Stimulated activated CD4-positive, alpha-beta T cell treated with anti-CD3 and anti-CD28 coated beads, Interleukin-15, amount 100 ng/mL, for 1 hour (primary cell): ENCODE measurements at places on chromosomes 7 and 10.

DNA sequence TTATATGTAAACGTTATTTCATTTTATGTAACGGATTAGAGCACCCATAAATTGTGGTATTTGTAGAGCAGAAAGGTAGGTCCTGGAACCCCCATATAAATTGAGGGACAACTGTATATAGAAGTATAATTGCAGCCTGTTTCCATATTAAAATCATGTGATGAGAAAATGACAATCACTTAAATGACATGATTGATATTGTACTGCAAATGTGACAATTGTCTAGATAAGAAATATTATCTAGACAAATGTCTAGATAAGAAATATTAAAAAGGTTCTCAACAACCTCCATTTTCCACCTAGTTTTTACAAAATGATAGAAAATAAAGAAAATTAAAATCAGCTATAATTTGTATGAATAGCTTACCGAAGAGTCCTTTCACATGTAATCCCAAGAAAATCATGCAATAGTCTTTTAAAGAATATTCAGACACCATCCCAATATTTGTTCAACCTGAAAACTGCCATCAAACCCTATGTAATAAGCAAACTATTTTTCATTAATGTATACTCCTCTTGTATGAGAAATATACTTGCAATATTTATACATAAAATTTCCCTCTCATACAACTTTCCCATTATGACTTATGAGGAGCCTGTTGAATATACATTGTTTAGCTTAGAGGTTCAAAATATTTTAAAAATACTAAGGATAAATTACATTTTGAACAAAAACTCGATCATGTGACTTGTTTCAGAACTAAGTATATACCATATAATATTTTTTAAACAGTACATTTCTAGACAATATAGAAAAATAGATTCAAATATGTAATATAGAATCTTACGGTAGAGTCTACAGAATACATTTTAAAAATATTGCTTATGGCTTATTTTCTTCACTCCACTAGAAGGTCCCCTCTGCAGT, 153.2 kb downstream of the CRPPA start:
- no peak for DNase-seq

GRCh38 chr7:6653071-6654003, 16.2 kb downstream of the ZNF316 start:
- no peak for DNase-seq

DNA sequence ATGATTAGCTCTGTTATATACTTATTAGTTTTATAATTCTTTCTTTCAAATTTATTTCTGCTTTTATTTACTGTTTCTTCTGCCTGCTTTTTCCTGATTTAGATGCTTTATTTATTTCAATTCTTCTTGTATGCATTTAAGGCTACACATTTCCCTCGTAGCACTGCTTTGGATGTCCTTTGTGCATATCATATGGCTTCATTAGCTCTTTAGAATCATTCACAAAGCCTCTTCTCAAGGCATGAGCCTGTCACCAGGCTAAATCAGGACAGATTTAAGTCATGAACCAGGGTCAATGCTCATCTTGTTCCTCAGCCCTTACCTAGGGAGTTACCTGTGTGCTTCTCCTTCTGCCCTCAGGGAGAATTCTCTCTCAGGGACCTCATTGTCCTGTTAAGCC, 56.3 kb downstream of the BAMBI start:
- DNase-seq: no peak

DNA sequence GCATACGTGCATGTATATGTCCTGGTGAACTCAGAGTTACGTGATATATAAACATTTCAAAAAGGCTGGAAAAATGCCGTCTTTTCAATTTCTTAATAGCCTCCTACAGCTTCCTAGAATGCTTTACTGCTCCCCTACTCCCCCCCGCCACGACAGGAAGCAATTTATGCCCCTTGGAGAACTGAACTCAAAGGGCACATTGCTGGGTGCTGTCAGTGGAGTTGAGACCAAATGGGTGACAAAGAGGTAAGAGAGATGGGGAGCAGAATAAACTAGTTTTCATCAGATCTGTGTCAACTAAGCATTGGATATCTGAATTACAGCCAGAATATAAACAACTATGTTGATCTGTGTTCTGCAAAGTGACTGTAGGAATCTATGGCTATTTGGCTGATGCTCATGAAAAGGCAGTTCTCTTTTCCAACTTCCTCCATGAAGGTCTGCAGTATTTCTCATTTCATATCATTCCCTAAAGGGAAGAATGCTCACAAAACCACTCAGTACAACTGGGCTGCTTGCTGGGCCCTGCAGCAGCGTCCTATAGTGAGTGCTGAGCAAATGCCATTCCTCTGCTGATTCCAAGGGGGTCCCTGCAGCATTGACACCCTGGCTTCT, 171.3 kb upstream of the HPS1 start:
- DNase-seq: no peak

DNA sequence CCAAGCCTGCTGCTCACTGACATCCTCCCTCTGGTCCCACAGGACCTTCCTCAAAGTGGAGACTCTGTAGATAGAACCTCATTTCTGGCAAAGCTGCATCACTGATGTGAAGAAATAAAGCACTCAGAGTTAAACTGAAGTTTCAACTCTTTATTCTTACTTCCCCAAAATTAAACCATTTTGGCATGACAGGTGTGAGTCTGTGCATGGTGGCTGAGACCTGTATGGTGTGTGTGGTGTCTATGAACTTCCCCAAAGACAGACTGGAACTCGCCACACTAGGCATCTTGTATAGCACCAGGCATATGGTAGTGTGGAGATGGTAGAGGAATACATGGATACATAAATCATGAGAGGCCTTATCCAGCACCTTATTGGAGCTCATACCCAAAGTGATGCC, 6.6 kb upstream of the WDFY4 start:
- DNase-seq: no peak

DNA sequence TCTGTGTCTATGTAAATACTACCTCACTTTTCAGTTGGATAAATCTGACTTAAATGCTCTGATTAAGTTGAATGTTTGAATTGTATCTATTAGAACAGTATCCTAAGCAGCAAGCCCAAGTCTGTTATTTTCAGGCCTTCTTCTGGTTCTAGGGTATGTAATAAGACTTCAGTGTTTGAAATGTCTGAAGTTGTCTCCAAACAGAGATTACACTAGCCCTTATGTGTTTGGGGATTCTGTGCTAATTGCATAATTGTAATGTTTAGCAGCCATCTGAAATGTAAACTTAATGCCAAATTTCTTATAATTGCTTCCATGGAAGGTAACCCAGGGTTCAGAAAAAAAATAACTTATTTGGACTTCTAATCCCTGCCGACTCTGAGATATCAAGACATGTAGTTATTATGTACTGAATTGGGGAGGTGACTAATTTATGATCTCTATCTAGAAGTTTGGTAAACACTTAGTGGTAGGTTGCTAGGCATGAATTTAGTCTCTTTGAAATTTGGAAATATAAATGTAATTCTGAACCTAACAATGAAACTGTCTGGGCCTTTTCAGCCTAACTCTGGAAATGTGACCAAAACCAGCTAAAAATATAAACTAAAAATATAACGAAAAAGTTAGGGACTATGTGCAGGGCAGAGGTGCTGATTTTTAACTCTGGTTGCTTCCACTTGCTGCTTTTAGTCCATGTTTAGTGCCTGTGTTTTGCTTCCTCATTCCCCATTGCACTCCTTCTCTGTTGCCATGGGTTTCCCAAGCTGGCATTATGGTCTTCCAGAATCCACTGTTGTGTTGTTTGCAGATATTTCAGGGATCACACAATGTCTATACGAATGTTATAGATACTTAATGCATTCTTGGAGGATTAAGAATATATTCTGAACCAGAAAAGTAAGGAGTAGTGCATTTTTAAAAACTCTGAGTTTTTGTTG, 54.8 kb downstream of the MCU start:
- no peak for DNase-seq

DNA sequence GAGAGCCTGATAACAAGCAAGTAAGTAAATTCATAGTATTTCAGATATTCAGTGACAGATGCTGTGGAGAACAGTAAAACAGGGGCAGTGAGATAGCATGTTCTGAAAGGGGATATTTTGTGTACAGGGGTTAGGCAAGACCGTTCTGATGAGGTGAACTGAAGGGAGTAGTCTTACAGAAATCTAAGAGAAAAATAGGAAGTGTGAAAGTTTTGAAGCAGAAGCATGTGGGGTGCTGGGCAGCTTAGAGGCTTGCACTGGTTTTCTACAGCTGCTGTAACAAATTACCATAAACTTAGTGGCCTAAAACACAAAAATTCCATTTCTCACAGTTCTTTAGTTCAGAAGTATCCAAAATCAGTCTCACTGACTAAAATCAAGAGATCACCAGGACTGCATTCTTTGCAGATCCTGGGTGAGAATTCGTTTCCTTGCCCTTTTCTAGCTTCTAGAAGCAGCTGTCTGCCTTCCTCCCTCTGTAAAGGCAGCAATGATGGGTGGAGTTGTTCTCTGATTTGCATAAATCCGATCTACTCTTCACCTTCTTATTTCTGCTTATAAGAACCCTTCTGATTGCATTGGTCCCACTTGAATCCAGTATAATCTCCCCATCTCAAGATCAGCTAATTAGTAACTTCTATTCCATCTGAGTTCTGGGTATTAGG, 7.5 kb upstream of the KLF14 start:
- DNase-seq: no peak

DNA sequence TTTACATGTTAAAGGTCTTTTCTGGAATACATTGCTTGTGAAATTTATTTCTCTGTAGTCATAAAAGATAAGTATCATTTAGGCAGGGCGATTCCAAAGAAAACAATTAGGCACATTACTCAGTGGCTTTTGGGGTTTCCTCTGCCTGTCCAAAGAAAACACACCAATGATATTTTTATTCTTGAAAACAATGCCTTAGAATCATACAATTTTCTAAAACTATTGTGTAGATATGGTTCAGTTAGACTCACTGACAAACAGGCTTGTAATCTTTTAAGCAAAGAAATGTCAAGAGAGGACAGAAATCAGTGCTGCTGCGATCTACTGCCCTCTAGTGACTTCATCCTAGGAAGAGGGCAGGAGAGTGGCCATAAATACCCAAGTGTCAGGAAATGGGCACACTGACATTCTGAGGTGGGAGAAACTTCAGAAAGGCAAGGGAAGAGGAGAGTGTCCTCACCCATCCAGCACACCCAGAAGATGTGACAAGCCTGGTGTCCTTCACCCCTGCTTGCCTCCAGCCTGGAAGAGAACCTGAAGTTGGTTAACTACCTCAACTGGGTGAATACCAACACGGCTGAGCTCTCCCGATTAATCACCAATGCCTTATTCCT, 120.5 kb downstream of the GALNT11 start:
- no peak for DNase-seq

DNA sequence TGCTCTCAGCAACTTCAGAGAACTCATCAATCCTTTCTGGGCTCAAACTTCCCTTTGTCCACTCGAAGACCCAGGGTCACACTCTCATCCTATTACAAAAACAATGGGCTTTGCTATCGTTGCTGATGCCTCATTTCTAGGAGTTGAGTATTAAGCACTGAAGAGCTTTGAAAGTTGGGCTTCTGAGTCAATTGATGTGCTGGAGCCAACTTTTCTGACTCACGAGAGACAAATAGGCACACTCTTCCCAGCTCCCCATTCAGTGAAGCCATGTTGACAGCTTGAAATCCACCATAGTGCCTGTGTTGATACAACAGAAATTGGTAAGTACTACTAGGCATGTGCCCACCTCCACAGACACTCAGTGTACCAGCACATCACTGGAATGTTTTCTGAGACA, 97.5 kb upstream of the PRSS58 start:
- no peak for DNase-seq

DNA sequence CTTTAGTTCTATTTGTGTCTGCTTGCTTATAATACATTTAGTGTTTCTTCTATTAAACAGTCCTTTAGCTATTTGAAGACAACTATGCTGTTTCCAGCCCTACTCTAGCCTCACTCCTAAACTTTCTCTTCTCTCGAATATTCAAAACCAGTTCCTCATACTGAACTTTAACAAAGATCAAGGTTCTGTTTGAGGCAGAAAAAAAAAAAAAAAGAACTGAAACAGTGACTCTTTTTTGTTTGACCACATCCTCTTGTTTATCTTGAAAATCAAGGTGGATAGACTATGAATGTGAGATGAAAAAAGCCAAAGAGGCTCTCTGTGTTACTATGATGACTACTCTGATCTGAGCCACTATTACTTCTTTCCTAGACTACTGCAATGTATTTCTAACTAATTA, 154.3 kb downstream of the ZNF365 start:
- no peak for DNase-seq

DNA sequence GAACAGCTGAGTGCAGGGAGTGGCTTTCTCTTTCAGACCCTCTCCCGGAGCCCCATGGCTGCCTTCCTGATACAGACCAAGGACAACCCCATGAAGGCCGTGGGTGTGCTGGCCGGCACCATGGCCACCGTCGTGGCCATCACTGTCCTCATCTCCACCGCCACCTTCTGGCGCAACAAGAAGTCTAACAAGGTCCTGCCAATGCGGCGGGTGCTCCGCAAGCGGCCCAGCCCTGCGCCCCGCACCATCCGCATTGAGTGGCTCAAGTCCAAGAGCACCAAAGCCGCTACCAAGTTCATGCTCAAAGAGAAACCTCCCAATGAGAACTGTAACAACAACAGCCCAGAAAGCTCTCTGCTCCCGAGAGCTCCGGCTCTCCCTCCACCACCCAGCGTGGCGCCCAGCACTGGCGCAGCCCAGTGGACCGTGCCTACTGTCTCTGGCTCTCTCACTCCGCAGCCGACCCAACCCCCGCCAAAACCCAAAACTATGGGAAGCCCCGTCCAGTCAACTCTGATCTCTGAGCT, 11.2 kb downstream of the LRIT2 start:
- no peak for DNase-seq

DNA sequence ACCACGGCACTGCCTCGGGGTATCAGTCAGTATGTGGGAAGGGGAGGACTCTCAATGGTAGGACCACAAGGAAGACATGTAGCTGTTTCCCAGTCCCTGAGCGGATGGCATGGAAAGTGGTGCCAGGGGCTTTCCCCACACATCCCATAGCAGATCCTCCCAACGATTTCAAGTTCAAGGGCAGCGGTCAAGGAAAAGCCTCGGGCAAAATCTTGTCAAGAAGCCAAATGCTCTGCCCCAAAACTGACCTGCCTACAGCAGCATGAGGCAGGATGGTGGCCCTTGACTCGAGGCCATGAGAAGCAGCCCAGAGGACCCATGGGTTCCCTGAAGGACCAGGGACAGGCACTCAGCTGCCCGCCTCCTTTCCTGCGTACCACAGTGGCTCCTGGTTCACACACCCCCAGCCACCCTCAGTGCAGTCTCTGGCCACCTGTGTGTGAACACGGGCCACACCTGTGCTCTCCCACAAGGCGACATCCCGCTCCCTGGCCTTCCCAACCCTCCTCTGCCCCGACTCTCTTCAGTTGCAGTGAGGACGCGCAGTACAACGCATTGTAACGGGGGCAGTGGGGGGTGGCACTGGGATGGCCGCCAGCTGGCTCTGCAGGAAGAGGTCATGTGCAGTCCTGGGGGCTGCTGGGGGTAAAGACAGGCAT, 43.6 kb downstream of the CTBP2 start:
- no peak for DNase-seq

- DNase-seq: no peak
These were observed 16.5 kb downstream of the CFAP69 start for GRCh38 chr7:90261441-90261840.

- DNase-seq: no peak
These were observed 427.1 kb downstream of the TCERG1L start for GRCh38 chr10:130884456-130884855.

GRCh38 chr10:543131-543530, 146.3 kb downstream of the DIP2C start:
- no peak for DNase-seq
